ENCODE measurements at places on chromosomes 1 and 21. TPM values are rescaled to one million over a fixed set of nuclear protein-coding genes. Genes with fewer than 3 reads are reported as not detected.

The CELA2B gene
- not detected for total RNA-seq

- no peak for DNase-seq
- H3K27me3 ChIP-seq: peaks cover 72% of the 10 kb centered on the region
- no peak overlapping the region for H3K4me3 ChIP-seq
- peaks cover 2% of the 10 kb centered on the region for H3K4me1 ChIP-seq
- peaks cover 3% of the 10 kb centered on the region for H3K36me3 ChIP-seq
- H3K27ac ChIP-seq: no peak overlapping the region
Observed at GRCh38 chr1:206143537-206144172, 26.5 kb upstream of the AVPR1B start.

The OR2L3 gene
- total RNA-seq: not detected

The LTN1 gene
- total RNA-seq: 24.2 TPM

The IARS2 gene
- total RNA-seq: 29.8 TPM

DNA sequence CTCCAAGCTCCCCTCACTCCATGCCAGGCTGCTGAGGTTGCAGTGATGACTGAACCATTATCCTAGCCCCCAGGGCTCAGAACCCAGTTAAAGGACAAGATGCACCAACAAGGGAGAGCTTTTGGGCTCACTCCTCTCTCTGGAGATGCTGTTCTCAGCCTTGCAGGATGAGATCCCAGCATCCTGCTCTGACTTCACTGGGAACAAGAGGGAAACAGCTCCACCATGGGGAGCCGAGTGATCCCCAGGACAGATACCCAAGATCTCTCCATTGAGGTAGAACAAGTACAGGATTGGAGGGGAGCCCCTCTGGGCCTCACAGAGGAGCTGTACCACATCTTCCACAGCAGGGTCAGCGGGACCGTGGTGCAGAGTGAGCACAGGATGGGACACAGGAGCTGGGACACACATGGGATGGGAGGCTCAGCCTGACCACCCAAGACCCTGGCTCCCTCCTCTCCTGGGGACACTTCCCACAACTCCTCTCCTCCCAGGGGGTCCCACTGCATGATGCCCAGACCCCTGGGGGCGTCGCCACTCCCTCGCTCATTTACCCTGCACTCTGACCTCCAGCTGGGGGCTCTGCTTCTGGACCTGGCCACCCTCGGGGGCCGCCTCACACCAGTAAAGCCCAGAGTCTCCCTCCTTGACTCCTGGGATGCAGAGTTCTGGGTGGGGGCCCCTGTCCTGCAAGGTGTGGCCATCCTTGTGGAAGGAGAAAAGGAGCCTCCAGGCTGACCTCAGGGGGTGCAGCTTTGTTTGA, 18.6 kb upstream of the SLAMF9 start:
- no peak for DNase-seq
- H3K4me1 ChIP-seq: peaks cover 3% of the 10 kb centered on the region
- peaks cover 38% of the 10 kb centered on the region for H3K27me3 ChIP-seq
- H3K4me3 ChIP-seq: no peak overlapping the region
- H3K27ac ChIP-seq: no peak overlapping the region
- H3K36me3 ChIP-seq: peaks cover 3% of the 10 kb centered on the region

The TTC39A gene
- total RNA-seq: not detected

The TCHHL1 gene
- total RNA-seq: not detected

DNA sequence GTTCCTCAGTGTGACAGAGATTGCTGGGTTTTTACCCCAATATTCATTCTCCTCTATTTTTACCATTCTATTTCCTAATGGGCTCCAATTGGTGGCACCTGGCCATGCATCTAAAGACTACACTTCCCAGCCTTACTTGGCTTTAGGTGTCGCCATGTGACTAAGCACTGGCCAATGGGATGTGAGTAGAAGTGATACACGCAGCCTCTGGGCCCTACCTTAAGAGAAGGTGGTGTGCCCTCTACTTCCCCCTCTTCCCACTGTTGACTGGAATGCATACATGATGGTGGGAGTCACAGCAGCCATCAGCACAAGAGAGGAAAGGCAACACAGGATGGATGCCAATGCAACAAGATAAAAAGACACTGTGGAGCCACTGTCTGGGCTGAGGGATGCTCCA, 11.4 kb upstream of the OLIG2 start:
- H3K4me1 ChIP-seq: peaks cover 8% of the 10 kb centered on the region
- H3K4me3 ChIP-seq: no peak overlapping the region
- H3K27me3 ChIP-seq: peaks cover 91% of the 10 kb centered on the region
- no peak for DNase-seq
- no peak overlapping the region for H3K27ac ChIP-seq

The LRRC71 gene
- not detected for total RNA-seq

The TSPAN2 gene
- total RNA-seq: 9.2 TPM

The RASAL2 gene
- total RNA-seq: 0.29 TPM

GRCh38 chr1:31617916-31618746, 642 bp downstream of the HCRTR1 start:
- H3K4me3 ChIP-seq: peak overlapping the region; percentile 49
- peaks cover 39% of the 10 kb centered on the region for H3K27me3 ChIP-seq
- H3K4me1 ChIP-seq: peaks cover 7% of the 10 kb centered on the region

The LACTBL1 gene
- not detected for total RNA-seq
